CD4-positive, alpha-beta T cell treated with Interferon gamma for 1 hour (primary cell): ENCODE measurements at places on chromosomes 7 and 10.

- no peak for DNase-seq
Measured at GRCh38 chr7:23693224-23693623, 13.2 kb downstream of the FAM221A start.

DNA sequence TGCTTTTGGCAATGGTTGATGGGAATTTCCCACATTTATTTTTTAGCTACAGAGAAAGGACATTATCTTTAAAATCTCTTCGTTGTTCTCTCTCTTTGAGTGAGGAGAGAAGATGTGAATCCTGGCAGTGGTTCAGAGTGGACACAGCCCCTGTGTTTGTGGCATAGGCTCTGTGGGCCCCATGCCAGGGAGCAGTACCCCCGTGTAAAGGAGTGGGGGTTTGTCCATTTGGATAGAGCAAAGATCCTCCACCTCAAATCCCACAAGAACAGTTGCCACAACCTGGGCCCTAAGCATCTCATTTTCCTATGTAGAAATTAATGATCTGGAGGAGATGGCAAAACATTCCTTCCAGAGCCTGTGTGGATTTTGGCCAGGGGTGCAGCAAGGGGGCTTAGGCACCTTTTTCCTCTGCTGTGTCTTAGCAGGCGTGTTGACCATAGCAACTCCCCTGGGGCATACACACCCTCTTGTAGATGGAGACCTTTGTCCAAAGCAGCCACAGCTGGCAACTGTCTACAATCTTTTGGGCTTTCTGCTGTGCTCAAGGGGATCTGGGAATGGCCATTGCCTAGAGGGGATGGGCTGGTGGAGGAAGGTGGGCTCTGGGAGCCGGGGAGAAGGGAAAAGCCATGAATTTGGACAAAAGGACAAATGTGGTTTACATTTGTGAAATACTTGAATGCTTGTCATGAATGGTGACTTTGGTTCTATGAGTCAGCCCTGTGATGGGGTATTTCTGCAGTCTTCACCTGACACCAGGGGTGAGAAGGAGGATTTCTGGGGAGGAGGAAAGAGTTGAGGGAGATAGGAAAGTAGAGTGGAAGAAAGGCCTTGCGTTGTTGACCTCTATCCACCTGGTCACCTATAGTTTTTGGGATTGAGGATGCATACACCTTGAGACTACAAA, 92.0 kb downstream of the TCF7L2 start:
- DNase-seq, result no peak

DNA sequence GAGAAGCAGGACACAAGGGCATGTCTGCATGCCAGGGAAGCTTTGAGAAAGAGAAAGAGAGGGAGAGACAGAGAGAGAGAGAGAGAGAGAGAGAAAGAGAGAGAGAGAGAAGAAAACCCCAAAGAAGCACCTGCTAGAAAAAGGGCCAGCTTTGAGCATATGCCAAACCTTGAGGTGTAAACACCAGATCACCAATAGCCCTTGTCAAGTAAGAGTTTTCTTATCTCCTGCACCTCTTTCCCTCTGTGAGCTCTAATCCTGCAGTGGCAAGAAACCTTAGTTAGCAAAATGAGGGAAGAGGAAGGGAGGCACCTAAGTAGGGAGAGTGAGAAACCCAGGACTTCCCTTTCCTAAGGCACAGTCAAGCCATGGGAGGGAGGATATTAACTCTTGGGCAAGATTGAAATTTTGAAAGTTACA, 11.3 kb upstream of the TRDMT1 start:
- peak; percentile 16 for DNase-seq

DNA sequence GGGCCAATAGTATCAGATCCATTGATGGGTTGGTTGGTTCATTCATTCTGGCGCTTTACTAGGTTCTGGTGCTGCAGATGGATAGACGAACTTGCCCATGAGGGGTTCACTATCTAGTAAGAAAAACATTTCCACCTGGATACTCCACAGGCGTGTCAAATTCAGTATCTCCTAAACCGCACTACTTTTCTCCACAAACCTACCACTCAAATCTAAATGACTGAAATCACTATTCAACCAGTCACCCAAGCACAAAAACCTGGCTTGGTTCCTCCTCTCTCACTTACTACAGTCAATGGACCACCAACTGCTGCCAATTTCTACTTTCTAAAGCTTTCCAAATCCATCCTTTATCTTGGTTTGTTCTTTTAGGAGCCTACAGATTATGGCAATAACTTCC, 572 bp downstream of the AGK start:
- no peak for DNase-seq

- no peak for DNase-seq
Measured at GRCh38 chr7:153447011-153447410, 605.2 kb upstream of the DPP6 start.
